ENCODE measurements at places on chromosomes 7 and 10.

GRCh38 chr10:84140036-84140379 lies 699 bp downstream of the GHITM start:
- peak; percentile 38 for DNase-seq

- DNase-seq, result no peak
Observed at GRCh38 chr7:123260428-123260960, 60.7 kb upstream of the SLC13A1 start.

DNA sequence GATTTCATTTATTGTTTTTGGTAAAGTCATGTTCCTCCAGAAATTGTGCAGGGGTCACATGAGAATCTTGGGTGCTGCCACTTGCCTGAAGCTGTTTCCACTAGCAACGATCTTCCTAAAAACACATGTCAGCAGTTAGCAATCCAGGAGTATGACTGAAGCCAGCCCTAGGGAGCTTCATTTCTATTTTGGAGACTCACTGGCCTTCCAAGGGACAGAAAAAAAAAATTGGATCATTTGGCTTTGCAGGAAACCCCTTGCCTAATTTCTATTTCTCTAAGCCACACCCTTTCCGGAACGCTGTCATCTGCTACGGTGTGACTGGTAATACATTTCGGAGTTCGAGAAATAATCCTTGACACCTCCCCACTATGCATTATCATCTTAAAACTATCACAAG lies 204.7 kb downstream of the TAX1BP1 start:
- no peak for DNase-seq

DNA sequence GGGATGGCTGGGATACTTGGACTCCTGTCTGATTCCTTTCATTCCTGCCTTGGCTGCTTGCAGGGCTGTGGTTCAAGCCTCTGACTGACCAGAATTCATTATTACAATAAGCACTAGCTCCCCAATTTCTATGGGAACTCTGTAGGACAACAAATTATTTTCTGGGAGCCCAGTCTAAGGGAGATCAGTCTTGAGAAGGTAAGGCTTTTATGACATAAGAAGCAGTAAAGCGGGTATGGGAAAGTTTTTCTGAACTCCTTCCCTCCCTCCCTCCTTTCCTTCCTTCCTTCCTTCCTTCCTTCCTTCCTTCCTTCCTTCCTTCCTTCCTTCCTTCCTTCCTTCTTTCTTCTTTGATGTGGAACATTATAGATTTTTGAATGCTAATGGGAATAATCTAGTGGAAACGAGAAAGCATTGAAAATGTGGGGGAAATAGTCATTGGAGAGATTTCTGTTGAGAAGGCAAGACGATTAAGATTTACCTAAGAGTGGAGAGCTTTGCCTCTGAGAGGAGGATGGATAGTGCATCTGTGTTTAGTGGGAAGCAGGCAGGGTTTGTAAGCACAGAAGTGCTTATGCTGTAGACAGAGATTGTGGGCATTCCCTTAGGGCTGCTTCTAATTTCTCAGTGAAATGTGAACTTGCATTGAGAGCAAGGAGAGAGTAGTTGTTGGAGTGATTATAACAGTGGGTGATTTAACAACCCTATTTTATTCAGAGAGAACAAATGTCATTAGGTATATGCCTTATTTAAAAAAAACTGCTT lies 201.5 kb downstream of the DNAJB9 start:
- no peak for DNase-seq

DNA sequence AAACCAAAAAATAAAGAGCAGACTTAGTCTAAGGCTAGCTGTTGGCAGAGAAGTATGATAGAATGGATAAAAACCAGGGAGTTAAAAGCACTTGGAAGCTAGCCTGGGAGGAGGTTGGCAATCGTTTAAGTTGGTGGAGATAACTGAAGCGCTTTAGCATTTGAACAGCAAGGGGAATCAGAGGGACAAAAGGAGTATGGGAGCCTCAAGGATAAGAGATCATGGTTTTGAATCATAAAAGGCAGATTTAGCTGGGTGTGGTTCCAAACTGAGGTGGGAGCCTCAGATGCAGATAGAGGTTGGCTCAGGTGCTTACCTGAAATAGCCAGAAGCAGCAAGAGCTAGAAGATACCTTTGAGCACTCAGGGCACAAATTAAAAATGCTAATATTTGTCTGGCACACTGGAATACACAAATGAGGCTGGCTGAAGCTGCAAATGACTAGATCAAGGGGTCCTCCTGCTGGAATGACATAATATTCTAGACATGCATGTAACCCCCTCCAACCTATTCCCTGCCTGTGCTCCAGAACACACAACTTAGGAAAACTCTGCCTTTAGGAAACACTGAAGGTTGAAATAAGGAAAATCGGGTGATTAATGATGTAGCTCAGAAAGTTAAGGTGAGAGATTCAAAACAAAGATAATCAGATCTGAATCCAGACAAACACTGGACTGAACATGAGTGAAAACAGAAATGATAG lies 372.3 kb upstream of the LRRN3 start:
- no peak for DNase-seq
